Esophagus squamous epithelium (tissue), 5 donors: ENCODE measurements at places on chromosomes 16 and 17.

DNA sequence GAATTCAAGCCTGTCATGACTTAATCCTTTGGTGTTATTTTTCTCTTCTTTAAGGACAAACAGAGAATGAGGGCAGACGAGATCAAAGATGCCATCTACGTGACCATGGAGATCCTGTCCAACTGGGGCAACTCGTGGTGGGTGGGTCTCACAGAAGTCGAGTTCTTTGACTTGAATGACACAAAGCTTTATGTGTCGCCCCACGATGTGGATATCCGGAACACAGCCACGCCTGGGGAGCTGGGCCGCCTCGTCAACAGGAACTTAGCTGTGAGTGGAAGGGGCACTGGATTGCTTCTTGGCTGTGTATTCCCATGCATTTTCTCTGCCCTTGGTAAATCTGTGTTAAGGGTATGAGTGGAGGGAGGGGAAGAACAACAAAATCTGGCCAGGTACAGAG is 158.7 kb downstream of the KATNIP start:
- no peak for DNase-seq

- no peak for DNase-seq
These were observed 152.6 kb downstream of the SDK2 start for GRCh38 chr17:73491648-73492047.

GRCh38 chr16:10652730-10653590 is 41.8 kb downstream of the TEKT5 start:
- no peak for DNase-seq

- no peak for DNase-seq
These were observed 44.8 kb upstream of the NLRP1 start for GRCh38 chr17:5629128-5629527.

GRCh38 chr17:42009170-42009569 is 8.1 kb downstream of the DNAJC7 start:
- DNase-seq, result no peak

DNA sequence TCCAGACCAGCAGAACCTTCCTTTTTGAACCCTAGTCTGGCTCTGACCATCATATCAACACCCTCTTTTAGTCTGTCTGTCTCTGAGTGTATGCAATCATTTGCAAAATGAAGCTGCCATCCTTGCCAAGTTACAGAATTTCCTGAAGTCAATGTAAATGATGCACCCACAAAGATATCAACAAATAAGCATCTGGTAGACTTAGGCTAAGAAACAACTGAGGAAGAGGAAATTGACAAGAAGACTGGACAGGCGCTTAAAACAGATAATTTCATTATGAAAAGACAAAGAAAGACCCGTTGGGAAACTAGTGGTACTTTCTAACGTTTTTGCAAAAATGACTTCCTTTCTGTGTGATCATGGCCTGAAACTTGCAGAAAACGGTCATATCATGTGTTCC is 24.7 kb upstream of the CIITA start:
- no peak for DNase-seq

GRCh38 chr16:9415545-9415944 is 324.1 kb downstream of the HAPSTR1 start:
- DNase-seq, result no peak

GRCh38 chr16:50509521-50510341 is 38.5 kb upstream of the NKD1 start:
- no peak for DNase-seq

DNA sequence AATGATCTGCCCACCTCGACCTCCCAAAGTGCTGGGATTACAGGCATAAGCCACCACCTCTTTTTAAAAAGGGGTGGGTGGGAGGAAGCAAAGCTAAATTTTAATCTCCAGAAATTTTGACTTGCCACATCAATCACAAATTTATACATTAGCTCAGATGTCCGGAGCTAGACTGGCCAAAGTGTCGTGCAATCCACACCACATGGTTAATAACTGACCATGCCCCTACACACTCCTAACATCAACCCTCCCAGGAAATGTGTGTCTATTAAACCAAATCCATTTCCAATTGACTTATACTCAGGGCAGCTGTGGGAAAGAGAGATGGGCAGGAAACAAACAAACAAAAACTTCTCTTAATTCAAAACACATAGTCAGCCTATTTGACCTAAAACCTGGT is 29.9 kb downstream of the SMURF2 start:
- DNase-seq, result no peak

GRCh38 chr16:67236563-67237395 is 9.8 kb downstream of the TMEM208 start:
- no peak for DNase-seq

DNA sequence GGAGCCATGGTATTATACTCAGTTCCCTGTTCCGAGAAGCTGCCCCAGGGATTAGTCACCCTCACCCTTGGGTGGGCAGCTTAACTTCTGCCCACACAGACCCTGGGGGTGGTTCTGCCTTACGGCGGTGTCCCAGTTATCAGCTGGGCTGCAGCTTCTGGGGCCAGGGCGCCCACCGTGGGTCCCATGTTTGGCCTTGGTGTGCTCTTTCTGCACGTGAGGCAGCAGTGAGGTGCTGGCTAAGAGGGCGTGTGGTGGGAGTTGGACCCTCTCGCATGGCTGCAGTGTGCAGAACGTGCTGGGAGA is 46.7 kb downstream of the RAB11FIP3 start:
- DNase-seq, result no peak

DNA sequence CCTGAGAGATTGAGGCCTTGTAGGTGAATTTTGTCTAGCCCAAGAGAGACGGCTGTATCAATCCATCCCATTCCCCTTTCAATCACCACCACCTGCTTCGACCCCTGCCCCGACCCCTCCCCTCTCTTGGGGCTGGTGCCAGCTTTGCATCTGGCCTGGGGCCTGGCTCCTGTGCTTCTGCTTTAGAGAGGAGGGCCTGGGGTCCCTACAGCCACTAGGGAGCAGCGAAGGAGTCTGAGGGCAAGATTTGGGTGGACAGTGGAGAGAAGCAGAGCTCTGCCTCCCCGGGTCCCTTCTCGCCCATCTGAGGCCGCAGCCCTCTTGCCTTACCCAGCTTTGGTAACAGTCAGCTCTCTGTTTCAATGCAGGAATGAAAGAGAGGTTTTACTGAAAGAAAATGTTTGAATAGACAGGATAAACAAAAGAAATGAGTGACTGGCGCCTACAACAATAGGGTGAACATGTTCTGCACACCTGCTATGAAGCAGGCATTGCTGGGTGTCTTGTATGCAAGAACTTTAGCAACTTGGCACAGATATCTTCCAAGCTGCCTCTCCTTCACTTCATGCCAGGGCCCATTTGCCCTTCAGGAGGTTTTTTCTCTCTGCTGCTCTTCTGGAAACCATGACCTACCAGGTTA is 57.4 kb downstream of the SLC47A1 start:
- no peak for DNase-seq

DNA sequence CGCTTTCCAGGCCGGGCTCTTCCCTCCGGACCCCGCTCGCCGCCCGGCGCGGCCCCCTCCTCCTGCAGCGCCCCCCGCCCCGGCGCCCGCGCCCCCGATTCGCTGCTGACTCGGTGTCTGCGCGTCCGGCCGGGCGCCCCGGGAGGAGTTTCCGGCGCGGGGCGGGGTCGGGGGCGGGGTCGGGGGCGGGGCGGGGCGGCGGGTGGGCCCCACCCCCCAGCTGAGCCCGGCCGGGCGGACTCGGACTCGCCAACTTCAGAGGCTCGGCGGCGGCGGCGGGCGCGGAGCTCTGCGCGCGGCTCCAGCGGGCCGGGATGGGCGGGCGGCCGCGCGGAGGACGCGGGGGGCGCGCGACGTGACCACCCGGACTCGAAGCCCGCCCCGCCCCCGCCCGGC is at the start of gene METRNL:
Gene METRNL (plus strand): TSS at position 258 of the 396 bp plus-strand sequence. CDS start 207 bp downstream, outside the sequence.
- DNase-seq, result no peak

DNA sequence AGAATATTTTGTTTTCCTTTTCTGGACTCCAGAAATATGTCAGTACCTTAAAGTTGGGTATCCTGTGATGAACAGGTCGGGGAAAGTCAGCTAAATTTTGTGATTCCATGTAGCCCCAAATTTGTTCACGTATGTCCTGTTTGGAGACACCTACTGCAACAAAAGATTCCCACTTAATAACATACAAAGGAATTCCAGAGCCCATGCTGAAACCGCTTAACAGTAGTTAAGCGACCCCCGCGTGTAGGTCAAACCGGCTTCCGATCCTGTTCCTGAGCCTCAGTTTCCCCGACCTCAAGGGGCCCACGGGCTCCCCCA is 477 bp downstream of the MTHFSD start:
- no peak for DNase-seq

GRCh38 chr16:26316683-26317464 is 625.1 kb downstream of the HS3ST4 start:
- no peak for DNase-seq

DNA sequence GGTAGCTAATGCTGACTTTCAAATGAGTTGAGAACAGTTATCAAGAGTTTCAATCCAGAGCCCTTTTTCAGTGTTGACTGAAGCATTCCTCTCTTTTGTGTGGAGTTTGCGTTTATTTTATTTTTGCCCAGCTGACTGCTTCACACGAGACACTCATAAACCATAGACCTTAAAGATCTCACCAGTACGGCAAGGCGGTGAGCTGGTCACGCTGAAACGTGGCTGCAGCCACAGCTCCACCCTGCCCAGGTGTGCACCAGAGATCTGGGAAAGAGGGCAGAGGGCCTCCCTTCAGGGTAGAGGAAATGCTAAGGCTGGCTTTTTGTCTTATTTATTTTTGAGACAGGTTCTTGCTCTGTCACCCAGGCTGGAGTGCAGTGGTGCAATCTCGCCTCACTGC is 112.2 kb downstream of the AATF start:
- no peak for DNase-seq

- no peak for DNase-seq
These were observed 435.5 kb downstream of the MAF start for GRCh38 chr16:79165079-79165478.

- DNase-seq, result no peak
These were observed 39.2 kb upstream of the IRF8 start for GRCh38 chr16:85859818-85860125.

DNA sequence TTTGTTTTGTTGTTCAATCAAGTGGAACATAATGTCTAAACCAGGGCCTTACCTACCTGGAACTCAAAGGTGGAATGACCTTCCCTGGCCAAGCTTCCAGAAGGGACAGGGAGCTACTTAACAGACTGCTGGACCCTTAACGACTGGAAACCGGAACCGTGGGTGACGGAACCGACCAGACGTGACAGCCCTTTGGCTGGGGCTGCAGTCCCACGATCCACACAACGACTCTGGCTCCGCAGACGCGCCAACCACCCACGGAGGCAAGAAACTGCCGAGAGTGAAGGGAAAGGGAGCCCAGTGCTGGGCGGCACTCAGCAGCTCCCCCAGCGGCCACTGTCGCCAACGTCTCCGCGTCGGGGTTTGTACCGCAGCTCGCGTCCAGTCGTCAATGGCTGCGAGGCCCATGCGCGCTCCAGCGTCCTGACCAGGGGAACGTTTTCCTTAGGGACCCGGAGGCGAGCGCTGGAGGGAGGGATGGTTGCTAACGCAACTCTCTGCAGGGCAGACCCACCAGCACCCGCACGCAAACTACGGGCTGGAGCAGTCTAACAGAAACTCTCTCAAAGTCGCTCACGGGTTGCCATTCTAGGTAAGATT is 5.5 kb upstream of the KIF22 start:
- DNase-seq, result no peak

GRCh38 chr17:15744074-15744676 is 12.1 kb downstream of the TBC1D26 start:
- no peak for DNase-seq
